GM13977 (cell line): ENCODE measurements at places on chromosomes 12 and 14.
A peak's percentile ranks its signal among the peaks of the same experiment; 100 is the strongest.

DNA sequence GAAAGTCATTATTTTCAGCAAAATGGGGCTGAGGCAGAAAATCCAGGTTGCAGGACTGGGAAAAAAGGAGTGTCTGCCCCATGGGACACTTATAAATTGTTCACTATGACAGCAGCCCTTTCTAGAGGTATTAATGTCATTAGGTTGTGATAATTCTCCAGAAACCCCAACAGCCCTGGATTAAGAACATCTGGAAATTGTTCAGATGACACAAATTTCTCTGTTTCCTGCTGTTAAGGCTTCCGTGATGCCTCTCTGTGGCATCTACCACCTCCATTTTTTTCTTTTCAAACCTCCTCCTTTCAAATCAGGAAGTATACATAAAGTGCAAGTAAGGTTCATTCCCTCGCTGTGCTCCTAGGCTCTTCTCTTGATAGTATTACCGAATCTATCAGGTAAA lies 25.6 kb downstream of the EGLN3 start:
- no peak for DNase-seq

GRCh38 chr12:17540921-17541320 lies 549.1 kb downstream of the RERGL start:
- DNase-seq = no peak

DNA sequence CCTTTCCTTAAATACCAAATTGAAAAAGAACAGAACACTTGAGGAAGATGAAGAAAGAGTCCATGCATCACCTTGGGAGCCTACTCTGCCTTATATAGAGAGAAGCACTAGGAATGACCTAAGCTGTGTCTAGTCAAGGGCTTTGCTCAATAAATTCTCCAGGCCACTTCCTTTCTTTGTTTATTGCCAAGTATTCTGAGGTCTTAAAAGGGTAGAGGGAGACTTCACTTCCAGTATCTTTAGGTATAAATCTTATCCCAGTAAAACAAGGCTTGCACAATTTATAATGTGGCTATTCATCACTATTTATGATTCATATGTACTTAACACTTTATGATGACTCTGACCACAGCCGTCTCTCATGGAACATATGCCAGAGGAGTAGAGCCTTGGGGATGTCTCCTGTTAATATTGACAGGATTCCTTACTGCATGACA lies 85.1 kb upstream of the ARHGAP5 start:
- DNase-seq = no peak

DNA sequence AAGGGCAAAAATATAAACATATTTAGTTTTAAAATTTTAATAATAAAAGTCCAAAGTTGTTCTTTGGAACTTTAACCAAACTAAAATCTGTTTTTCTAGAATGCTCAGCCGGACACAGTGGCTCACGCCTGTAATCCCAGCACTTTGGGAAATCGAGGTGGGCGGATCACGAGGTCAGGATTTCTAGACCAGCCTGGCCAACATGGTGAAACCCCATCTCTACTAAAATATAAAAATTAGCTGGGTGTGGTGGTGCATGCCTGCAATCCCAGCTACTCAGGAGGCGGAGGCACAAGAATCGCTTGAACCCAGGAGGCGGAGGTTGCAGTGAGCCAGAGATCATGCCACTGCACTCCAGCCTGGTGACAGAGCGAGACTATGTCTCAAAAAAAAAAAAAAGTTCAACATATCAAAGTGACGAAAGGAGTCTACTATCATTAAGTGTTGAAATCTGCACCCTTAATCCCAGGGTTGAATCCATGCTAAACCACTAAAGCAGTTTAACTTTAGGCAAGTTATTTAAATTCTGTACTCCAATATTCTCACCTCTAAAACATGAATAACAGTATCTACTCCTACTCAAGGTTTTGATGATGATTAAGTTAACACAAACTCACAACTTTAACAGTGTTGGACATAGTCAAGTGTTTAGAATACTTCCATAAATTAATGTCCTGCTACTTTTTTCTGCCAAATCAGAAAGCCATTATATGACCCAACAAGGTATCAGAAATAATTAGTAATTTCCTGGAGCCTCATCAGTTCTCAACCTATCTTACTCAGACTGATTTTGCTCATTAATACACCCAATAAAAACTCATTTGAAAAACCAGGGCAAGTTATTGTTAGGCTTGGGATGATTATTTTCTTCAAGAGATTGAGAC lies 11.0 kb downstream of the HNRNPC start:
- no peak for DNase-seq

- DNase-seq = no peak
These were observed 186.4 kb downstream of the SYT10 start for GRCh38 chr12:33253178-33253577.

- DNase-seq = no peak
These were observed 29.6 kb upstream of the RASSF3 start for GRCh38 chr12:64580681-64581080.

DNA sequence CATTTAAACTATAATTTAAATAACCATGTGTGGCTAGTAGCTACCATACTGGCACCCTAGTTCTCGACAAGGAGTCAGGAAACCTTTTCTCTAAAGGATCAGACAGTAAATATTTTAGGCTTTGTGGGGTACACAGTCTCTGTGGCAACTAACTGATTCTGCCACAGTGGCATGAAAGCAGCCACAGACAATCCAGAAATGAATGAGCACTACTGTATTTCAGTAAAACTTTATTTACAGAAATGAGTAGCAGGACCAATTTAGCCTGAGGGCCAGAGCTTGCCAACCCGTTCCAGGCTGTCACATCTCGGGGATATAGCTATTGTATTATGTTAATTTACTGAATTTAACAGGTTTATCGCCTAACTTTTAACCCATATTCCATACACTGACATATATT lies 278.7 kb downstream of the ITPR2 start:
- no peak for DNase-seq

- no peak for DNase-seq
These were observed 206.9 kb downstream of the TTC7B start for GRCh38 chr14:90609376-90609775.

DNA sequence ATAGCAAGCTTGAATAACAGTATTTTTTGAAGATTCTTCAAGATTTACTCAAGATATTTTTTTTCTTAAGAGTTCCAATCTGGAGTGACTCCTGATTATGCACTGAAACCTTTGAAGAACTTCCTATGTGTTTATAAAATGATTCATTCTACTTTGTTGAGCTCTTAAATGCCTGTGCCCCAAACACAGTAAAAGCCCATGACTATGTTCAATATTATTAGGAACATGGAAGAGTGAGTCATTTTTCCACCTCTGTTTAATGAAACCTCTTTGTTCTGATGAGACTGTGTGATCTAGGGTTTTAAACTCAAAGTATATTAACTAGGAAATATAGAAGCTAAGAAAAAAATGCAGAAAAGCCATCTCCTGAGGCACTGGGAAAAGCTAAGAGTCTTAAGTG lies 415.0 kb upstream of the FBXO33 start:
- DNase-seq = no peak

GRCh38 chr14:61973981-61974380 lies 211.8 kb downstream of the SNAPC1 start:
- no peak for DNase-seq

- DNase-seq = peak; percentile 57
These were observed 916 bp upstream of the CHPT1 start for GRCh38 chr12:101696251-101697196.

DNA sequence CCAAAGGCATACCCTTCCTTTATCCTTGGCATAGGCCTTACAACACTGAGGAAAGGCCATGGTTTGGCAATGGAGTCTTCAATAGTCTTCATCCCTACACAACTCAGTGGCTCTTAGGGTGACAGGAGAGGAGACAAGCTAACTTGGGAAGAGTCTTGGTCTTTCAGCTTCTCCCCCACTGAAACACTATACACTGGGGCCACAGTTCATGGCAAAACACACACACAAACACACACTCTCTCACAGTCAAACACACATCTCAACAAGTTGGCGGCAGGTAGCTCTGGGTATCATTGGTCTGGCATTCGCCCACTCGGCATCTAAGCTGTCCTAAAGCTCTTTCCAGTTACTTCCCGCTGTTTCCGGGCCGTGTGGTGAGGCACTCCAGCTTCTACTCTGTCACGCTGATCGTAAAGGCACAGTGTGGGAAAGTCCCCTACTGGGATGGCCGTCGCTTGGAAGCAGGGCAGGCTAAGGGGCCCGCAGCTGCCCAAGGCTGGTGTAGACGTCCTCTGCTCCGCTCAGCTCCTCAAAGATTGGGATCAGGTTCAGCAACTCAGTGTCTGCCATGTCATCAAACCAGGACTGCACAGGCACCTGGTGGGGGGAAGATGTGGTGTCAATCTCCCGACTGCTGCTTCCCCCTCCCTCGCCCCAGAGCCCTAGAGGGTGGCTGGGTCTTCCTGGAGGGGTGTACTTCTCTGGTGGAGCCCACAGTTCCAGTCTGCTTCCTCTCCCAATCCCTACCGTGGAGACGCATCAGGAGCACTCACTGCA lies 4.8 kb upstream of the AVIL start:
- no peak for DNase-seq

DNA sequence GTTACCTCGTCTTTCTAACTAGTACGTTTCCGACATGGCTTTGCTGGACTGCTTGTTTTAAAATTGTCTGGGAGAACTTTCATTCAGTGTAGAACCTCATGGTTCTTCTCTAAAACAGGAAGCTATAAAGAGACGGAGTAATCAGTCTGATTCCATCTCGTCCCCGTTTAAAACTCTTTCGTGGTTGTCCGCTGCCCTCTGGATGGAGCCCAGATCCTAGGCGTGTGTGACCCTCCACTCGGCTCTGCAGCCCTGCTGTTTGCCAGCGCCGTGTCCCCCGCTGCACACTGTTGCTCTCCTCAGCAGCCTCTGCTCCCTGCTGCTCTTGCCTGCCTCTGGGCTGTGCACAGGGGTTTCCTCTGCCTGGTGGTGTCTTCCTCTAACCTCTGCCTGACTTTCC lies 50.2 kb downstream of the SLC8B1 start:
- no peak for DNase-seq

GRCh38 chr14:68926236-68926635 lies 52.9 kb downstream of the ACTN1 start:
- no peak for DNase-seq

- DNase-seq = no peak
These were observed 8.6 kb downstream of the BRAP start for GRCh38 chr12:111677186-111677585.

DNA sequence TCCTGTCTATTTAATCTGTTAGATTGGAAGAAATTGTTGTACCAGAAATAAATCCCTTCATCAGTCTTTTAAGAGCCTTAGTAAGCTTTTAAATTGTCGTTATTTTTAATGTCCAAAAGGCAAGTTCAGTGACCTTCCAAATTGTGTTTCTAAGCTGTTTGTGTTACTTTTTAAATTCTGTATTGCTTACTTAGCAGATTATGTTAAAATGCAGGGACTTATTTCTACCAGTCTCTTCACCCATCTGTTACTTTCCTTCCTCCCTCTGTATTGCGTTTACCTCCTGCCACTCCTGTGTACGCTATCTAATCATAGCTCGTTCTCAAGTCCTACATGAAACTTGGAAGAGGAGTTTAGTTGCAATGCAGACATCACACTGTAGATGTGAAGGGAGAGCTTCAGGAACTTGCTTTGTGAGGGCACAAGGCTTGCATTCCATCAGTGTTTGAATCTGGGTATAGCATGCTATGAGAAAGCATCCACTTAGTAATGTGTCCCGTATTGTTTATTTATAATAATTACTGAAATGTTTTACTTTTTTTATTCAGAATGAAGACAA lies 406.5 kb upstream of the RGS6 start:
- no peak for DNase-seq

- no peak for DNase-seq
These were observed 43.3 kb downstream of the EFCAB11 start for GRCh38 chr14:89911010-89911919.

- no peak for DNase-seq
These were observed 636.1 kb downstream of the KCNH5 start for GRCh38 chr14:62409169-62409568.

DNA sequence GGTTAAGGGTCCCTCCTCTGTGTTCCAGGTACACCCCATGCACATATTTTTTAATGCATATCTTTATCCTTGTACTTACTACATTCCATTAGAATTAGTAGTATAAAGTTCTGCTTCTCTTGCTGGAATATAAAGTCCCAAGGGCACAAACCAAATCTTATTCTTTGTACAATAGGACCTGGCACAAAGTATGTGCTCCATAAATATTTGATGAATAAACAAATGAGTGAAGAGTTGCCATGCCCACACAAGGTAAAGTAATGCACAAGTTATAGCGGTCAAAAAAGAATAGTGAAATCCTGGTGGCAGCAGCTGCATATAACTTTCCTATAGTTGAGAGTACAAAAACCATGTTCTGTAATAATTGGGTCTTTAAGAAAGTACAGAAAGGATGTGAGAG lies 82.1 kb upstream of the BMP4 start:
- DNase-seq = no peak

- DNase-seq = no peak
These were observed 230.7 kb downstream of the BCL11B start for GRCh38 chr14:99041141-99041819.

GRCh38 chr12:129393357-129393937 lies 510.4 kb downstream of the TMEM132D start:
- DNase-seq = no peak

DNA sequence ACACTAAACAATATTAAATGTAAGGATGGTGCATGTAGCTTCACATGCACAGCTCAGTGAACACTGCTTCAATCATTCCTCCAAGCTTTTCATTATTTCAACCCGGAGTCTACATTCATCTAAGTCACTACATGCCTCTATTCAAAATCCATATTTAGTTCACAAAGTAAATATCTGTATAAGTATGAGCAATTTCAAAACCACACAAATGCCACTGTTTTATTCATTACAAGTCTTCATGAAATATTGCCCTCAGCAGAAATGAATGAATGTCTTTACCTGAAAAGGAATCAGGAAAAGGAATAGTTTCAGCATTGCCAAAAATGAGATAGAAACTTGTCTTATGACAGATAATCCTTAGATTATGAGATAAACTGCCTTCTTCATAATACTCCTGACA lies 149.4 kb downstream of the SLC38A4 start:
- DNase-seq = no peak

GRCh38 chr12:64678248-64678647 lies 68.0 kb downstream of the RASSF3 start:
- no peak for DNase-seq

GRCh38 chr12:112686373-112686772 lies 105.2 kb upstream of the RPH3A start:
- DNase-seq = no peak

GRCh38 chr12:113475451-113476175 lies 3.9 kb upstream of the LHX5 start:
- DNase-seq = peak; percentile 26

- no peak for DNase-seq
These were observed 163.3 kb downstream of the TMEM121 start for GRCh38 chr14:105689722-105690121.

DNA sequence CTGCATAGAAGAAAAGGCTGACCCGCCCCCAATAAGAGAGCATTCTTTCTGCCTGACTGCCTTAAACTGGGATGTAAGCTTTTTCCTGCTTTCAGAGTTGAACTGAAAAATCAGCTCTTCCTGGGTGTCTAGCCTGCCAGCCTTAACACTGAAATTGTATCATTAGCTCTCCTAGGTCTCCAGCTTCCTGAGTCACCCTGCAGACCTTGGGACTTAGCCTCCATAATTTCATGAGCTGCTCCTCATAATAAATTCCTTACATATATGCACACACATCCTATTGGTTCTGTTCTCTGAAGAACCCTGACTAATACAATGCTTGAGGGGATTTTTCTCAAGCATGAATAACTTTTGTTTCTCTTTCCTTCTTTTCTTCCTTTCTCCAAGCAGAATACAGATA lies 76.4 kb upstream of the FAR2 start:
- no peak for DNase-seq
